ENCODE measurements at places on chromosomes 7 and 10.

GRCh38 chr7:106824458-106824857 is 40.6 kb upstream of the PIK3CG start:
- peak; percentile 97 for DNase-seq

- no peak for DNase-seq
Measured at GRCh38 chr10:111384556-111384955, 307.7 kb downstream of the ADRA2A start.

DNA sequence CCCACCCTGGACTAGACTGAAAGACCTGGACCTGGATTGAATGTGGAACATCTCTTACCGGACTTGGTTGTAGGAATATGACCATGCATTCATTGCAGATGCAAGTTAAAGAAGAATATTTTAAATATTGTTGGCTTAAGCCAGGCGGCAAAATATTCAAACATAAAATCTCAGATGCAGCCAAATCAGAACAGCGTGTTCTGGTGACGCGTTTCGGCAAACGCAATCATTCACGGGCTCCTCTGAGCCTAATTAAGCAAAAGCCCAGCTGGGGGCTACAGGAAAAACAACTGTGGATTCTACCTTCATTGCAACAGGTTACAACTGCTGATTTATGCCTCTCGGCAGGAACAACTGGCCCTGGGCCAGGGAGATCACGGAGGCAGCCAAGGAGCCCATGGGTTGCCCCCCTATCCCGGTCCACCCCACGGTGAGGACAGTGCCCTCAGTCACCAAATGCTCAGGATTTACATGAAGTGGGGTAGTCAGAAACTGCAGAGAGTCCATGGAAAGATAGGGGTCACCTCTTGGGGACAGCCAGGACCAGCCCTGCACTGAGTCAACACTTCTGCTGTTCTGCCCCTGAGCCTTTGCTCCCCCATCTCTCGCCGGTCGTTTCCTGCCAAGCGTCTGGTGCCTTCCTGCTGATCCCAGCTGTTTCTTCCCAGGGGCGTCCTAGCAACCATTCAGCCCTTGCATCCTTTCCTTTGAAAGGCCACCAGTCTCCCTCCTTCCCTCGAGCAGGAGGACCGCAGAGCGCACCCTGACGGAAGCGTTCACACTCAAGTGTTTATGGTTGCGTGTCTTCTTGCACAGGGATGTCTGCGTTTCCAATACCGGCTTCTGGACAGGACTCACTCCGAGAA is 64.4 kb upstream of the SFMBT2 start:
- no peak for DNase-seq

DNA sequence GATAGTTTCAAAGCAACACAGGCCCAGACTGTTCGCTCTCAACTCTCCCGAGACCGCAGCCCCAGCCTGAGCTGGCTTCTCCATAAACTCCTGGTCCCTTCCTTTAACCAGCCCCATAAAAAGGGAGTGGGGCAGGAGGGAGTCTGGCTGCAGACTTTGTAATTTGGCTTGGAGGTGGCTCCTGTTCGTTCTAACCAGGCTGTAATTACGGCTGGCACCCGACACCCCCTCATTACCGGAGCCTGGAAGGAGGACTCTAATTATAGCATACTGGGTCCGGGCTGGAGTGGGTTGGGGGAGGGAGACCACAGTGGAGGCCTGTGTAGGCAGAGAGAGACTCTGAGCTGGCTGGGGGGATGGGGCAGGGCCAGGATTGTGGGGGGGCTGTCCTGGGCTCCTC is 49.7 kb downstream of the UNC5B start:
- no peak for DNase-seq

GRCh38 chr7:20588678-20589077 is 26.8 kb upstream of the ABCB5 start:
- no peak for DNase-seq

DNA sequence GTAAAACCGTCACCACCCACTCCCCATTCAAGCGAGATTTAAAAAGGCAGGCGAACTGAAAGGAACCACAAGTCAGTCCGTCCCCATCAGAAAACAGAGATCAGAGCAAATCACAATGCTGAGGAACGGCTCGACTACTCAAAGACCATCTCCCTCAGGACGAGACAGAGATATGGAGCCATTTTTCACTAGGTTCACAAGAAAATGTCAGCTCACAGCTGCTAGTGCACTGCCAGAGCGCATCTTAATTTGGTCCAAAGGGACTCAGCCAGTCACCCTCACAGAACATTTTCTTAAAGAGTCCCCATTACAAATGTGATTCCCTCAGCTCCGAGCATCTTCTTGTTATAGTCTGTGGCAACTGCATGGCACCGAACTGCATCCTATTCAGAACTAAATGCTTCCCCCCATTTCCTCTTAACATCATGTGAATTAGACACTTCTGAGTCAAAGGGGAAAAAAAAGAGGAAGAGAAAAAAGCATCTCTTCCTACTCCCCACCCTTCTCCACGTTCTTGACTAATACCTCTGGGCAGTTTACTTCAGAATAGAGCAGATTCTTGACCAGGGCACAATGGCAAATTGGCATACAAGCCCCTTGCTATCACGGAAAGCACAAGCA is 683.9 kb downstream of the MAGI2 start:
- peak; percentile 6 for DNase-seq

- DNase-seq = peak; percentile 12
Measured at GRCh38 chr7:115005251-115005650, 83.4 kb downstream of the MDFIC start.

DNA sequence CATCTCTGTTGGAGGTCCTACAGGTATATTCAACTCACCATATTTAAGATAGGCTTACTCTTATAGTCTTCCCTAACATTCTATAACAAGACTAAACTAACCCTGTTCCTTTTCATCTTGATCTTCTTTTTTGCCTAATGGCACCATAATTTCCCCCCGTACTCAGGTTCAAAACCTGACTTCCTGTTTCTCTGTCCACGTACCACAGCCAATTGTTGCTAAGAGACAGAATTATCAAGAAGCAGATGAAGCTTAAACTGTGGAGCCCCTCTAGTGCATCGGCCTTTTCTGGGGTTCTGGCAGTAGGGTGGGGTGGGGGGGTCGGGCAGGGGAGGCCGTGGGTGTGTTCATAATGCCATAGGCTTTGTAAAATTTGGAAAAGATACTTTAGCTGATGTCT is 109.2 kb downstream of the EVX1 start:
- DNase-seq = no peak

GRCh38 chr7:6621195-6622133 is 6.1 kb downstream of the ZNF853 start:
- no peak for DNase-seq

GRCh38 chr7:91614431-91614830 is 266.1 kb downstream of the MTERF1 start:
- peak; percentile 30 for DNase-seq

DNA sequence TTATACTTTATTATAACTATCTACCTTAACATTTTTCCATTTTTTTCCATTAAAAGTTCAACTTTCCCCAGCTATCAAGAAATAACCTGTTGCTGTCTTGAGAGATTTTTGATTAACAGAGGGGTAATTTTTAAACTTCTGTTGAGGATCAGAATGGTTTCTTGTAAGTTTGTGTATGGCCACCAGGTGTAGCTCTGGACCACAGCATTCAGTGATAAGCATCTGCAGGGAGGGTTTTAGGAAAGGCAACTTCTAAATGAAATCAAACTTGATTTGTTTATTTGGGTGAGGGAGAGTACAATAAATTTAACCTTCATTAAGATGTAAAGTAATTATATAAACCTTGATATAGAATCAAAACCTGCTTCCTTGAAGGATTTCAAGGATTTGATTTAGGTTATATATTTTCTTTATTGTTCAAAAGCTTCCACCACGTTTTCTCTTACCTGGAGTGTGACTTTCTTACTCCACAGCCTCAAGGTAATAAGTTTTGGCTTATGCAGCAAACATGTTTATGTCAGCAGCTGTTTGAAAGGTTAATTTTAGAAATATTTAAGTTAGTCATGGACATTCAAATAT is 153.3 kb downstream of the STK31 start:
- DNase-seq = peak; percentile 22

- peak; percentile 29 for DNase-seq
Measured at GRCh38 chr7:49228426-49229098, 304.2 kb downstream of the CDC14C start.

Measured in kidney tubule cell (primary cell).